ENCODE measurements at places on chromosomes 4 and X.

DNA sequence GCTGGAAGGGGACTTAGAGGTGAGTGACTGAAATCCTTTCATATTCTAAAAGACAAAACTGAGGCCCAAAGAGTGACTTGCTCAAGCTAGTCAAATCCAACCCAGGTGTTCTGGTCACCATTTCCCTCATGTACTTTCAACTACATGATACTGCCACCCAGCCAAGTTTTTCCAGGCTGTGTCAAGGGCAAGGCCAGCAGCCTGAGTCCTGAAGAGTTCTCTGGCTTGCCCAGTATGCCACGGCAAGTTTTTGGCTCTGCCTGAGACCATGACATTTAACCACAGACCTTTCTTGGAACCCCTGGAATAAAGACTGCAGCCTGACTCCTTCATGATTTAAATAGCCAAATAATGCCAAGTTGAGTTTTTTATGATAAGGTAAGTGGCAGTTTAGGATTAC is 10.7 kb upstream of the TMEM164 start:
- DNase-seq = no peak

GRCh38 chrX:134971926-134972325 is 18.9 kb upstream of the SMIM10 start:
- DNase-seq = no peak

GRCh38 chrX:19886883-19887531 is 393 bp downstream of the SH3KBP1 start:
- DNase-seq = no peak

DNA sequence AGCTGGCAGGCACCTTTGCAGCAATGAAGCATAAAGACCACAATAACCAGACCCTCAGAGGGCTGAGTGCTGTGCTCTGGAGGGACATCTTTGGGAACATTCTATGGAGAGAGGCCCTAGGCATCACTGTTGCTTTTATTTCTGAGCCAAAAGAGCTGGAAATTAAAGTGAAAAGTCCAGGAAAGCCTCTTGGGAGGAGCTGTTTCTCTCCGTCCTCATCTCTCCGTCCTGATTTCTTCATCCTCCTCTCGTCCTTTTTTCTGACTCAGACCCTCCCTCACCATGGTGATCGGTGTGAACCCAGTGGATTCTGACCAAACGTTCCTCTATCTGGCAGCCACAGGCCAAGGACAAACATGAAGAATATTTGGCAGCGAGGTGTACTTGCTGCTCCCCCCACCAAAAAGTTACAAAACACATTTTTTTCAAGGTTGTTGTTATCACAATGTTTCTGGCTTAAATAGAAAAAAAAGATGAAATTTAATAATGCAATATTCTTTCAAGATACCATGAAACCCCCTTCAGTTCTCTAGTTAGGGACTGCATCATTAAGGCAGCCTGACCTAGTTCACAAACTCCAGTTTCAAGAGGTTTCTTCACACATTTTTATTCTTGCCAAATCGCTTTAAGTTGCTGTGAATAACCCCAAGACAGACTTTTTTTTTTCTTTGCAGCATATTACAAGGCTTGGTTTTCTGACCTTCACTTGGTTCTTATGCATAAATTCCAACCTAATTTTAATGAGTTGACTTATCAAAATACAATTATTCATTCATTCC is 80.2 kb downstream of the SCD5 start:
- DNase-seq = no peak

- DNase-seq = no peak
These were observed 84.5 kb upstream of the UXT start for GRCh38 chrX:47743504-47743903.

DNA sequence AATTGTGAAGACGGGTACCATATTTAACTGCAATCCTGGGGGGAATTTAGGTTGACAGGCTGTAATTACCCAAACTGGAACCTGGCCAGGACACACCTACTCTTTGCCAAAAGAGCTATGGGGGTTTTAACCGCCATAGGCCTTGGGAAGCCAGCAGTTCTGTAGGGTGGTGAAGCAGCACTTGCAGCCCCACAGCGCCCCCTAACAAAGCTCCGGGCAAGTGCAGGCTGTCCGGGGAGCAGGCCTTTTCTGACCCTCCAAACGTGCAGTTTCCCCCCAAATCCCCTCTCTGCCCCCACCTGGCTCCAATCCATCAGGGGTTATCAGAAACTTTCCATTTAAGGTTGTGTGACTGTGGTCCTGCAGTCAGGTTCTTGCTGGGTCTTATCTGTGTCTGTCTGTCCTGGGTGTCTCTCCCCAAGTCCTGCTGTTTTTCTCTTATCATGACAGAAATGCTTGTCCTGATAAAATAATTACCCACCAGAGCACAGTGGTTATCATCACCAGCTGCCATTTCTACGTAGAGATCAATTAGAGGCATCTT is 350.9 kb downstream of the MID1IP1 start:
- DNase-seq = no peak

- no peak for DNase-seq
These were observed 11.0 kb downstream of the CUL4B start for GRCh38 chrX:120549483-120550452.

GRCh38 chrX:11349661-11350337 is 56.6 kb downstream of the AMELX start:
- DNase-seq = no peak

- DNase-seq = no peak
These were observed 213.6 kb downstream of the PALLD start for GRCh38 chr4:168710353-168710946.

DNA sequence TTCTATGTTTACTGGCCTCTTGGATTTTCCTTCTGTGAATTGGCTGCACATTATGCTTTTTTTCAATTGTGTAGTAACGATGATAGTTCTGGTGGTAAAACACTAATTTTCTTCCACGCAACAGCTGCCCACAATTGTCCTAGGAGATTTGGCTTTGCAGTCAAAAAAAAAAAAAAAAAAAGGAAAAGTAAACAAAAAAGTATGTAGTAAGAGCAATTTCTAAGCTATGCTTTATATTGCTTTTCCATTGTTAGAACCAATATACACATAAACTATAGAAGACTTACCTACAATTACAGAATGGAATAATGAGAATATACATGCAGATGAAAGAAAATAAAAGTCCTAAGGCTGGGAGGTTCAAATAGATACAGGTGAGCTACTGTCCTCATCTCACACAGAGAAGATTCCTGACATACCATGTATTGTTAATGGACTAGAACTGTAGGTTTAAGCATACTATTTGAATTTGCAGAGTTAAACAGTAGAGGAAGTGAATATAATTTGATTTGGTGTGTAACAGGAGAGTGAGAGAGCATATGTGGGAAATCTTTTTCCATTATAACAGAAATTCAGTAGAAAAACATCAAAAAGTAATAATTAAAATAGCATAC is 976.2 kb downstream of the RAB28 start:
- DNase-seq = no peak

DNA sequence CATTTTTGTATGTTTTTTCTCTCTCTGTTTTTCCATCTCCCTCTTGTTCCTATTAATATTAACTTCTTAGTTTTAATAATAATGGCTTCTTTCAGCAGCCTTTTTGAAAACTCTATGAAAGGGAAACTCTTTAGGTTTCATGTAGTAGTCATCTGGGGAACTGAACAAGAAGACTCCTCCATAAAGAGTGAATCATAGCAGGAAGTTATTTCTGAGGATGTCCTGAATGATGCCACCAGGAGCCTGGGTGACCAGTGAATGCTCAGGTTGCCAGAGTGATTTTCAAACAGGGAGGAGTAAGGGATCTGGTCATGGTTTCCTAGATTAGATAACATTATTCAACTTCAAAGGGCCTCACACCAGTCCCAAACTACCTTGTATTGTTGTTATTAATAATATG is 212.8 kb upstream of the PDE5A start:
- no peak for DNase-seq

DNA sequence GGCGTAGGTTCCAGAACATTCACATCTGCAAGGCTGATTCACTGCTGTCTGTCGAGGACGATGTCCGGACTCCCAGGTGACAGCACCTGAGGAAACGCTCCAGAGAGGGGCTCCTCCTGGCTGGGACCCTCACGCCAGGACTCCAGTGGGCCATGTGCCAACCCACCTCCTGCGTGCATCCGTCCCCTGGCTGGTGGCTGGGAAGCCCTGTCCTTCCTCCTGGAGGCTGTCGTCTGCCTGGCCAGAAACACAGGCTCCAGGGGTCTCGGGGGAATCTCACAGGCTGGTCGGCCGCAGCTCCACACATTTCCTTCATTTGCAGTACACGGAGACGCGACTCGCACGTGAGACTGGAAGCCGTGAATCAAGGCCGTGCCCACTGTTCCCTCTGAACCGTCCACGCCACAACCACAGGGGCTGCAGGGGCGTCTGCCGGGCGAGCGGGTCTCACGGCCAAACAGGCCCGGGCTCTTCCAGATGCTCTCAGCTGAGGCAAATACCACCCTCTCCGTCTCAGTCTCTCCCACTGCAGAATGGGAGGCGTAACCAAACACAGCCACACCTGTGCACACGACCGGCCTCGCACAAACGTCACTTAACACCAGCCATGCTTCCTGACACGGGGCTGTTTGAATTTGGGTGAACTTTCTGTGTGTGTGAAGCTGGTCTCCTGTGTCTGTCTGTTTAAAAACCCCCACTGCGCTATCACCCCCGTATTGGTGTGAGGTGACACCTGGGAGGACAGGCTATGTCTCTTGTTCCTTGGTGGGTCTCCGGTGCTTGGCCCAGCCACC is 38.7 kb upstream of the MXD4 start:
- no peak for DNase-seq

DNA sequence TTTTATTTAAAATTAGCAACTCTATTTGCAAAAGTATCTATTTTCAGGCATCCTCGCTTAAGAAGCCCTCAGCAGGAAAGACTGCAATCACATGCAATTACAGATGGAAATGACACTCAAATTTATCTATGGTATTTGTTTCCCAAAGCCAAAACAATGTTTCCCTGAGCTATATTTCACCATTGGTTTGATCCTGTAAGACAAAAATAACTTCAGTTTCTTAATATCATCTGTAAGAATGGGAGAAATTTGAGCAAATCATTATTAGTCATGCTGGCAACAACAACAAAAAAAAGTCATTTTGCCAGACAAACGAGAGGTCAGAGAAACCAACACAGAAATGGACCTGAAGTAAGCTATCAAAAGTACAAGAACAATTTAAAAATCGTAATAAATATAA is 204.1 kb downstream of the NR3C2 start:
- DNase-seq = no peak

DNA sequence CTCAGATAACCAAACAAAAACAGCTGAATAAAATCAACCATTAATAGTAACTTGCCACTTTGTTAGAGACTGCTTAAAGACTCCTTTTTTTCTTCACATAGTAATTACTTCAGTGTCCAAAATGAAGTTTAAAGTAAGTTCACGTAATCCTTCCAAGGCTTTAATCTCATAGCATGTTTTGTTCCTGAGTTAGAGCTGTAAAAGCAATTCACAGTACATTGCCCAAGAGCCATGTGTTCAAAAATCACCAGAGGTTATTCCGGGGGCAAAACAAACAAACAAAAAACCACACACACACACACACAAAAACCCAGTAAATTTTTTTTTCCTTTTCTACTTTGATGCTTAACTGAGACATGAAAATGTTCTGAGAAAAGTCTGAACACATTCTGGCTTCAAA is 6.1 kb downstream of the GPR82 start:
- no peak for DNase-seq

DNA sequence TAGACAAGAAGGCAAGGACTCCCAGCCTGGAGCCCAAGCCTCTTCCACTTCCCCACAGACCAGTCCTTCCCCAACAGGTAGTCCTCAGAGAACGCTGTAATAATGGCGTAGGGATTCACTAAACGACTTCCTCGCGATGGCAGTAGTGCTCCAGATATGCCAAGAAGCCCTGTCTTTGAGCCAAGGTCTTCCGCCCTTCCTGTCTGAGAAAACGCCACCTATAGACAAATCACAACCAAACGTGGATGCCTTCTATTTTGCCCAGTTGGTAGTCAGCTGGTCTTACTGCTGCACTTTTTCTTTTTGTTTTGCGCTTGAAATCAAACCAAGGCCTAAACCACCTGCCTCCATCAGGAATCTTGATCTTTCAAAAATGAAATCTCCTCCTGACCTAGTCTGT is 203.3 kb downstream of the OR13H1 start:
- DNase-seq = no peak
